Natural killer cell (primary cell): ENCODE measurements at places on chromosomes 7 and 10. TPM values are rescaled to one million over a fixed set of nuclear protein-coding genes. Genes with fewer than 3 reads are reported as not detected.

DNA sequence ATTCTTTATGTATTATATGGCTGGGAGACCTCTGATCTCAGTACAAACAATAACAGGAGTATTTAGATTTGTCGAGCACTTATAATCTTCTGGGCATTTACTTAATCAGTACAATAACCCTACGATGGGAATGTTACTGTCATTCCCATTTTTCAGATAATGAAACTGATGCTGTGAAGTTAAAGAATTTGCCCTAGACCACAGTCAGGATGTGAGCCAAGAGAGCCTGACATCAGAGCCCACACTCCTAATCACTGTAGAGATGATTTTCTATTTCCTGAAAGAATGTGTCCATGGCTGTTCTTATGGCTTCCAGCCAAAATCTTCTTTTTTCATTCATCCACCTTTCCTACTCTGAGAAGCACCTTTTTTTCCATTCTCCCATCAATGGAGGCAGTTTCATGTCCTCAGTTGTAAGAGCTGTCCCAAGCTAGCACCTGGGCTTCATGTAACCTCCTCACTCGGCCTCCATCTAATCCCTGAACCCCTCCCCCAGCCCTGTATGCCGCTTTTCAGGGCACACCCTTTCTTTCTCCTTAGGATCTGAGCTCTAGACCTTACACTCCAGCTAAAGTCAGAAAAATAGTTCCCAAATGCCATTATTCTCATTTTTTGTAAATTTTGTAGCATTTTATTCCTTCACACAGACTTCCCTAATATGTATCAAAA lies 12.2 kb upstream of the CAV1 start:
- DNase-seq, result no peak

DNA sequence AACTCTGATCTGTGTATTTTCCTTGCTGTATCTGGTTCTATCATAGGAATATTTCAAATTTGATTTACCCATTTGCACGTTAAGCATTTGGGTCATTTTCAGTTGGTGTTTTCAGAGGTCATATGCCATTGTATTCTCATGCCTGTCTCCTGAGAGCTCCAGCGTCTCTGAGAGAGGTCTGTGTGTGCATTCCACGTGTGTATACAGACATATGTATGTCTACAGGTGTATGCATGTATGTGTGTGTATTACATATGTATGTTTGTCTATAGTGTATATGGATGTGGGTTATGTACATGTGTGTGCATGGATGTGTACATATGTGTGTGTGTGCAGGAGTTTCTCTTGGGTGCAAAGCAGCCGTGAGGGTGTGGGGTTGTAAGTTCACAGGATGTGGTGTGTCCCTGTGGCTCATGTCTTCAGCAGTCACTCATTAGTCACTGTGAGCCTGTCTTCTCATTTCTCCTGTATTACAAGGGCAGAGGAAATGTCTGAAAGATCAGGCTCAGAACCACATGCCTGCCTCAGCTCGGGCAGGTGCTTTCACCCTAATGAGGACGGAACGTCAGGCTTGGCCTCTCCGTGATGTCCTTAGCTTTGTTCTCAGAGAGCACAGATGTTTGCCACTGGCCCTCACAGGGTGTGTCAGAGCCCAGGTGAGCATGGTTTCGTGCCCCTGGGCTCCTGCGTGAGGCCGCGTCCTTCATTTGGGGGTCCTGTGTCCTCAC lies 101.6 kb downstream of the NKX6-2 start:
- DNase-seq, result peak; percentile 47

GRCh38 chr7:5197811-5198210 lies 7.8 kb downstream of the WIPI2 start:
- no peak for DNase-seq

- no peak for DNase-seq
These were observed 335.4 kb upstream of the MGMT start for GRCh38 chr10:129131457-129132132.

DNA sequence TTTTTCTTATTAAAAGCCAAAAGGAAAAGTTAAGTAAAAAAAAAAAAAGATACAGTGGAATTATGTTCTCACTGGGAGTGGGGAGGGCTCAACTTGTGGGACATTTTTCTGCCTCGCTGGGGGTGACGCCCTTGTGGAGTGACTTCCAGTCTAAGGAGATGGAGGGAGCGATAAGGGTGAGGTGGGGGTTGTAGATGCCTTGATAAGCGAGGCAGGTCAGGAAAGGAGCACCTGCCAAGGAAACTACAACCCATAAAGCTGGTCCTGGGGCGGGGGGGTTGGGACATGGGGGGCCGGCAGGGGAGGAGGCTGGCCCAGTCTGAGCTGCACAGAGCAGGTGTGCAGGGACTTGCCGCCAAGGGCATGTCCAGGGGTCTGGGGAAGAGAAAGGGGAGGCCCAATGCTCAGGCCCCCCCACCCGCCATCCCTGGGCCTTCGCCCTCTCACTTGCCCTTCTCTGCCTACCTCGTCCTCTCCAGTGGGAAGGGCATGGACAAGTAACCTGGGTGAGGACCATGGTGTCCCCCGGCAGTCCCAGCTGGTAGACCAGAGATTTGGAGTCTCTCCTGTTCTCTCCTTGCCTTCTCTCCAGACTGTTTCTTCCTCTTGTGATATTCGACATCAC lies 2.5 kb upstream of the TRPV5 start:
- DNase-seq, result no peak

- DNase-seq, result no peak
These were observed 7.0 kb upstream of the GNAI1 start for GRCh38 chr7:80127412-80128160.

DNA sequence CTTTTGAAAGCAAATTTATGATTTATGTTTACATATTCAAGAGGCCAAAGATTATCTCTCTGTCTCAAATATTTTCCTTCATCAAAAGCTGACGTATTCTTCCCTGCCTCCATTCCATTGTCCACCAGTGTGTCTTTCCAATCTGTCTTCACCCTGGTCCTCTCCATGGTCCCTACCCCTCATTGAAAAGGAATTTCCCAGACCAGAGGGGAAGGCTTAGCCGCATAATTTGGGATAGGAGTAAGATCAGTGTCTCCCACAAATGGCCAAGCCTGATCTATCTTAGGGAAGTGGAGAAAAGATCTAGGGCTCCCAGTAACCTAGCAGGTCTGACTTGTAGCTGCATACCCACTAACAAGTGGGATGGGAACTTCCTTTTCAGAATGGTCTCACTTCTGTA lies 46.3 kb upstream of the ZNF800 start:
- DNase-seq, result no peak

- no peak for DNase-seq
These were observed 1027.7 kb downstream of the LRMDA start for GRCh38 chr10:76459016-76459730.

- no peak for DNase-seq
These were observed 330.2 kb downstream of the GLRX3 start for GRCh38 chr10:130466271-130466997.

The KLF14 gene
- not detected for total RNA-seq
